ENCODE measurements at places on chromosomes 1 and 21. TPM values are rescaled to one million over a fixed set of nuclear protein-coding genes. Genes with fewer than 3 reads are reported as not detected.
A peak's percentile ranks its signal among the peaks of the same experiment; 100 is the strongest.

The LHX4 gene
- total RNA-seq, result 0.34 TPM

The ADGRL4 gene
- total RNA-seq, result not detected

DNA sequence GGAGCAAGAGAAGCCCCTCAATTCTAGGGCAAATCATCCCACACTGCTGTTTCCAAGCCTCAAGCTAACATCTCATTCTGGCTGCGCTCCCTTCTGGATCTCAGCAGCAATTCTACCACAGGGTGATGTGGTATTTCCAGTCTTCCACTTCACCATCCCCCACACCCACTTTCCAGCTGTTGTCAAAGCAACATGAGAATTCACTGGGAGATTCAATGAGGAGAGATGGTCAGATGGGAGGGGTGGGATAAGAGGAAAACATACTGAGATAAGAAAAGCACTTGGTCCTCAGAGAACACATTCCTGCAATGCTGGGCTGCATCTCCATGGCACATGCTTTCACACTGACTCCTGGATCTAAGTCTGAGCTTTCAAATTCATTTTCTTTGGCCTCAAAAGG is 47.3 kb upstream of the LRRC52 start:
- no peak for DNase-seq

DNA sequence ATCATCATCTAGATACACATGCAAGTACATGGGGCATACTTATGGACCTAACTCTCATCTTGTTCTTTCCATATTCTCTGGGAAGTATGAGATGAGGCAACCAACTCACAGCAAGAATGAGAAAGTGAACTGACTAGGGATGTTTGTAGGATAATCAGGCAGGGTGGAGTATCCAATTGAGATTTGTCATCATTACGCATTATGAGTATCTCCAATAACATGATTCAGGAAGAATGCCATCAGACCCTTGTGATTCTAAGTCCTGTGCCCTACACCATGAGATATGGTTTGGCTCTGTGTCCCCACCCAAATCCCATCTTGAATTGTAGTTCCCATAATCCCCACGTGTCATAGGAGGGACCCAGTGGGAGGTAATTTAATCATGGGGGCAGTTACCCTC is 154.0 kb downstream of the SLC30A10 start:
- DNase-seq, result no peak

GRCh38 chr1:174965362-174966007 is 34.3 kb upstream of the CACYBP start:
- no peak for DNase-seq

The GJB3 gene
- total RNA-seq, result 0.74 TPM

The BACE2 gene
- 46.6 TPM for total RNA-seq

DNA sequence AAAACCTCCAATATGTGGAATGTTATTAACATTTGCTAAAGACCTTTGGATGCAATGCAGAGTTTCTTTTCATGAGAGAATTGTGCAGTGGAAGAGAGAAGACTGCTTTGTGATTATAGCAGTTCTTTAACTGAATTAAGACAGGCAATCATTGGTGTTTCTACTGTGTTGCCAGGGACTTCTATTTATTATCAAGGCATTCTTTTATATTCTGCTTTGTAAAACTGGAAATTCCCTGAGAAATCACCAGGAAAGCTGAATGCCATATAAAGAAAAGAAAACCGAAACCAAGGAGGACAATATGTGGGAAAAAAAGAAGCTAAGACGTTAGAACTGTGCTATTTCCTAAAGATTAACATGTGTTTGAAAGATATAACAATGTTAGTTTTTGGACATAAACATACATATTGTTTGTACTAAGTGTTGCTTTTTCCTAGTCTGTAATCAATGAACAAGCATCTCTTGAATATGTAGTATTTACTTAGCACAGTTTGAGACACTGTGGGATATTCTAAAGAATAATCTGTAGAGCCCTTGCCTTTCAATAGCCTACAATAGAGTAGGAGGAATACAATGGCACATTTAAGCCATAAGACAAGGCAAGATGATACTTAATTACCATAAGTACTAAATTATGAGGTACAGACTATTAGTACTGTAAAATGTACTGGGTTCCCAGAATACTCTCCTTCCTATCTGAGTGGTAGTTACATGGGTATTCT is 47.1 kb downstream of the EXTL2 start:
- no peak for DNase-seq

- DNase-seq, result no peak
Measured at GRCh38 chr1:15522551-15522950, 1.5 kb downstream of the CASP9 start.

- DNase-seq, result no peak
Measured at GRCh38 chr1:228151180-228151925, 1.6 kb downstream of the GJC2 start.

DNA sequence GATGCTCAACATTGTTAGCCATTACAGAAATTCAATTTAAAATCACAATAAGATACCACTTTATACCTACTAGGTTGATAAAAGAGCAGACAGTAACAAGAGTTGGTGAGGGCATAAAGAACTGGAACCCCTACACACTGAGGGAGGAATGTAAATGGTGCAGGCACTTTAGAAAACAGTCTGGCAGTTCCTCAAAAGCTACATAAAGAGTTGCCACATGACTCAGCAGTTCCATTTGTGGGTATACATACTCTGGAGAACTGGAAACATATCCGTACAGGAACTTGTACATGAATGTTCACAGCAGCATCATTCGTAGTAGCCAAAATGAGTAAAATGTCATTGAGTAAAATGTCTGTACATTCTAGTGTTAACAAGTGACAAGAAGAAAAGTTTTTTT is 17.0 kb downstream of the NSL1 start:
- DNase-seq, result peak; percentile 43

GRCh38 chr1:76576876-76577524 is 290.3 kb upstream of the ST6GALNAC5 start:
- no peak for DNase-seq

DNA sequence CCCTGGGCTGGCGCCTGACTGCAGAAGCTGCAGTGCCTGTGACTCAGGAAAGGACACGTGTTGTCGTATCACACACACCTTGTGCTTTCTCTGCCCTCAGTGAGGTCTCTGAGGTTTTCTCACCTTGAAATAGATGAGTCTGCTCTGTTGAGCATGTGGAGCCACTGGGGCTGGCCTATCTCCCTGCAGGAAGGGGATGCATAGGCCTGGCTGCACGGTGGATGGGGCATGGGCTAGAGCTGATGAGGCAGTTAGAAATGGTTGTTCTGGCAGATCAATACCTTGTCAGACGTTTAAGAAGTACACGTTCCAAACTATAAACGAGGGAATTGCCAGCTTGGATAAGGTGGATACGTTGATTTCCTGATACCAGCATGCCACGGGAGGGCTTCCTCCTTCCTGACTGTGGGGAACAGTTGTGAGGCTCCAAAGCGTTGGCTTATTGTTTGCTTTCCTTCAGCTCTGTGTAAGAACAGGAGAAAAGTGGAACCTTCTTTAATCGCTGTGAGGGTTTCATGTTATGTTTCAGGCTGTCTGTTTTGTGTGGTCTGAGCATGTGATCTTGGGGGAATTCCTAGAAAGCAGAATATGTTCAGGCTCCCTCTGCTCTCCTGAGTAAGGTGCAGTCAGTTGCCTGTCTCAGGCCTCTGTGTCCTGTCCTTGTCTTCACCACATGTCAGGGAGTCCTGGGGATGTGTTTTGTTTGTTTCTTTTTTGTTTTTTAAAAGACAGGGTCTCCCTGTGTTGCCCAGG is 44.8 kb downstream of the PCNT start:
- DNase-seq, result no peak

DNA sequence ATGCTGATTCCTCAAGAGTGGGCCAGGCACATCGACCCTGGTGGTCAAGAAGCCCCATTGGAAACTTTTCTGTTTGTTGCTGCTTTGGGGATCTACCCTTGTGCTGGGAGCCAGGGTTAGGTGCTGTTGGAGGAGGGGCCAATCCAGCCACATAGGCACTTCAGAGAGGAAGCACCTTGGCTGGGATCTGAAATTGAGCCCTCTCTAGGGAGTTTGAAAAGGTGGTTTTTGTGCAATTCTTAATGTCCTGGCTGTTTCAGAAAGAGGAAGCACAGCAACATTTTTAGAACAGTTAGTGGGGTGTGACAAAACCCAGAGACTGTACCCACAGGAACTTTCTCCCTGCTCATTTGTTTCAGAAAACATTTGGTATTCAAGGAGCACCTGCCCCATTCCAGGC is 17.2 kb upstream of the BEND5 start:
- no peak for DNase-seq

GRCh38 chr1:90402893-90403849 is 313.9 kb downstream of the BARHL2 start:
- DNase-seq, result peak; percentile 93

The ERRFI1 gene
- 100 TPM for total RNA-seq

The MTARC2 gene
- 0.55 TPM for total RNA-seq

The PRKAA2 gene
- total RNA-seq, result 4.0 TPM

The AZIN2 gene
- 0.74 TPM for total RNA-seq

The TSPAN2 gene
- 3.2 TPM for total RNA-seq

- no peak for DNase-seq
Measured at GRCh38 chr21:33219954-33220353, 9.8 kb upstream of the IFNAR2 start.

The ANGPTL1 gene
- not detected for total RNA-seq

DNA sequence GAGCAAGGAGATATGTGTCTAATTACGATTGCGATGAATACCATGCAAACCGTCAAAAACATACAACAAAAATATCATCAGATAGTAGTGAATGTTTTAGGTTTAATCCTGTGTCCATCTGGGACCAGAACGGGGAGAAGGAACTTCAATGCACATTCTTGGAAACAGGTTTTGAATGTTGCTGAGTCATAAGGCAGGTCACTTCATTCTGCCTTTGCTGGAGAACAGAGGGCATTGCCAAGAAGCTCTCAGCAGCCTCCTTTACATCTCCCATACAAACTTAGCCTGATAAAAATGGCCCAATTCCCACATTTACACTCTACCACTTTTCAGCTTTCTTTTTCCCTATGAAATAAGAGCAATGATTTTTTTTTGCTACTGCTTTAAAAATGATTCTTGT is 78.0 kb upstream of the KCNJ6 start:
- DNase-seq, result peak; percentile 19

GRCh38 chr1:214532070-214532469 is 19.3 kb downstream of the PTPN14 start:
- DNase-seq, result no peak

DNA sequence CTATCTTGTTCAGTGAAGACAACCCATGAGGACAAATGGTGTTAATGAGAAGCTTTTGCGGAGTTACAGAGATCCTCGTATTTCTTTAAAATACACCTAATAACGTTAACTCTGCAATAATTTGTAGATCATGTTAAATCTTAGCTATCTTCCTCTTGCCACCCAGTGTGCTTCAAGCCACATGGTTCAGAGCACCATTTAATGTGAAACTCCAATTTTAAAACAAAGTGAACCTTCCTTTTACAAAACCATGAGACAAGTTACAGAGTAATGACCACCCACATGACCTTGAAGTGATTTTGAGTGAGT is 1.7 kb upstream of the KCNE2 start:
- DNase-seq, result no peak

GRCh38 chr1:111669268-111669667 is 49.7 kb downstream of the RAP1A start:
- DNase-seq, result no peak

- DNase-seq, result no peak
Measured at GRCh38 chr1:41502912-41503311, 18.4 kb upstream of the EDN2 start.

DNA sequence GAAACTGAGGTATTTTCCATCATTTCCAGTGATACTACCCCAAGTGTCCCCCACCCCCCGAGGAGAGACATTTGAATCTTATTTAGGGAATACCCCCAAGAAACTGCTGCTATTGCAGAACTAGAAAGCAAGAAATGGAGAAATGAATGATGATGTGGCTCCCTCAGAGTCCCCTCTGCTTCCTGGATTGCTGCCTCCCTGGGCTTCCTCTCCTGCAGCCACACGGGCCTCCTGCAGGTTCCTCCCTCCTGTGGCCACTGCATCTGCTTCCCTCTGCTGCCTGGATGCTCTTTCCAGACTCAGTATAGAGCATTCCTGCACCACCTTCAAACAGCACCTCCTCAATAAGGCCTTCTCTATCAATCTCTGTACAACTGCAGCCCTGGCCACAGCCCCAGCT is 69.3 kb downstream of the SLC25A24 start:
- DNase-seq, result no peak

GRCh38 chr1:58738876-58739275 is 39.0 kb upstream of the MYSM1 start:
- DNase-seq, result no peak

- DNase-seq, result no peak
Measured at GRCh38 chr1:59345221-59345620, 48.3 kb downstream of the FGGY start.
